Daoy (cell line): ENCODE measurements at places on chromosomes 5 and 9. TPM values are rescaled to one million over a fixed set of nuclear protein-coding genes. Genes with fewer than 3 reads are reported as not detected.

GRCh38 chr5:112004867-112005622 lies 248.1 kb upstream of the NREP start:
- peak; percentile 48 for DNase-seq

EGR1 gene
- total RNA-seq: 9.7 and 11.5 TPM in 2 replicates

DNA sequence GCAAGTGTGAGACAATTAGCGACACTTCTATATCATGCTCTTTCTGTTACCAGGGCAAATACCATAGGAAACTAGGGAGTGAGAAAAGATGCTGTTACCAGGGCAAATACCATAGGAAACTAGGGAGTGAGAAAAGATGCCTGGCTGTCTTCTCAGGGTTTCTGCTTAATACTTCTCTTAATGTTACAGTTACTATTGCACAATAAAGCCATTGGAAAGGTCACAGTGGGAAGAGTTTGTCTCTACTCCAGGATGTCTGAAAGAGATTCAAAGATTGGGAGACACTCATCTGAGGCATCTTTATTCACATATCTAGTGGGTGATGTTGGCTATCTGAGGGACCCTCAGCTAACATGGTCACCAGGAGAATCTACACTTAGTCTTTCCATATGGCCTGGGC lies 431.7 kb upstream of the POU5F2 start:
- no peak for DNase-seq

GRCh38 chr5:175813943-175814630 lies 57.3 kb upstream of the CPLX2 start:
- DNase-seq: no peak

DNA sequence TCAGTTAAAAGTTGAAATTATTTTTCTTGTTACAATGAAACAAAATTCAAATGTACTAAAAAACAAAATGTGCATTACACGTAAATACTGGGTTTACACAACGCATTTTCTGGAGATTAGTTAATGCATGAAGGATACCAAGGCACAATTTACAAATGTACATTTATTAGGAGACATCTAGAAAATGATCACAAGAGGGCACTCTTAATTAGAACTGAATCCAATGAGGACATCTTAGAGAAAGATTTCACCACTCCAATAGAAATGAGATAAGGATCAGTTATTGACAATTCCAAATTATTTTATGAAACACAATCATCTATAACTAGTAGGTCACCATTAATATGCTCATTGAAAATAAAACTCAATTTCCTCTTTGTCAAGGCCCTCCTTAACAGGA lies 36.6 kb upstream of the CDH12 start:
- no peak for DNase-seq

NSA2 gene
- 210 and 260 TPM in 2 replicates for total RNA-seq

- DNase-seq: no peak
Observed at GRCh38 chr5:4989118-4989517, 151.0 kb upstream of the ADAMTS16 start.

GRCh38 chr9:121133104-121133816 lies 58.5 kb downstream of the CNTRL start:
- peak; percentile 7 for DNase-seq

OLFM1 gene
- total RNA-seq: 23.7 and 35.5 TPM in 2 replicates

DNA sequence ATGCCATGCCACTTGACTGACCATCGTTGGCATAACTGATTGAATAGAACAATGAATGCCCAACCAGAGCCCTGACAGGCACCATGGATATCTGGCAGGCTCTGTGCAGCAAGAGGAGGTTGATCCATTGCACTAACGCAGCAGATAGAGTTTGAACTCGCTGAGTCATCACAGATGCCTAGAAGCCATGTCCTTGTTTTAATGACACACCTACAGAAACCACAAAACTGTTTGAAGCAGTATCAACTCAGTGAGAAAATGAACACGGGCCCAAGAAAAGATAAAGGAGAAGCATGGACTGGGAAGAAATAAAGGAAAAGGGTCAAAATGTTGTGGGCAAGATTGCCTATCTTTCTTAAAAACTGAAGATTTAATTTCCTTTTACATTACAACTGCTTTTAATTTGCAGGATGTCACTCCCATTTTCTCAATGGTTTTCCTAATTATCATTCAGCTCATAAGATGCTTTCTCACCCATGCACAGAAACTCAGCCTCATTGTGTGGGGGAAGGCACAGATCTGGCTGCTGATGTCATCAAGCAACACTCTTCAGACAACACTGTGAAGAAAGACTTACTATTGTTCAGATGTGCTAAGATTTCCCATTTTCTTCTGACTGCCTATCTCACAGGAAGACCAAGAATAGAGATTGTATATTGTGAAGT lies 129.0 kb downstream of the PIK3R1 start:
- DNase-seq: peak; percentile 77

DNA sequence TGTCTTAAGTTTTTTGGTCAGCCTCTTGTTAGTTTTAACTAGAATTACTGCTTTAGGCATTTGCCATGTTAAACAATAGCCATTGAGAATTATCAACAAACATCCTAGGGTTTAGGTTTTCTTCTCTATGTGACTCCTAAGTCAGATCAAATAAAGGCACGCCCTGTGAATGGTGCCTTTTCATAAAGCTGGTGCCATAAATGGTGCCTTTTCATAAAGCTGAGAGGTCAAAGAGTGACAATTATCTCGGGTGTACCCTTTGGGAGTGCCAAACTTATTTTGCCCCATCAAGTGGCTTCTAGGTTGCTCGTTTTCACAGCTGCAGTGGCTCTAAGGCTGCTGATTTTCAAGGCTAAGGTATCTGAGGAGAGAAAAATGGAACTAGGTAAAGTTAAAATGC lies 391.6 kb downstream of the DMRTA1 start:
- DNase-seq: no peak

DNA sequence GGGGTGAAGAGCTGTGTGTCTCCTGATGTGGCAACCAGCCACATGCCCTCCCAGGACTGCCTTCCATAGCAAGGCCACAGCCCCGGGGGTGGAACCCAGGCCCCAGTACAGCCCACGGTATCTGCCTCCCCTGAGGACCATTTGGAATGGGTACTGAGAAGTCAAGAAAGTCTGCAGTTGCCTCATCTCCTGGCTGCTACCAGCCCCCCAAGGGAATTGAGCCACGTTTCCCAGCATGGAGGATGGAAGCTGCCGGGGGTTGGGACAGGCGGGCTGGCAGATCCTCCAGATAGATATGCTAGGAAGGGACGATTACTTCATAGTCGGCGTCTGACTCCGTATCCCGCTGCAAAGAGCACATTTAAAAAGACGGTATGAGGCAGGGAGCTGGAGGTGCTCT lies 5.5 kb upstream of the DMRT2 start:
- no peak for DNase-seq

PCDHGA5 gene
- 0.23 and 0.39 TPM in 2 replicates for total RNA-seq
